ENCODE measurements at places on chromosomes 5 and 9.

DNA sequence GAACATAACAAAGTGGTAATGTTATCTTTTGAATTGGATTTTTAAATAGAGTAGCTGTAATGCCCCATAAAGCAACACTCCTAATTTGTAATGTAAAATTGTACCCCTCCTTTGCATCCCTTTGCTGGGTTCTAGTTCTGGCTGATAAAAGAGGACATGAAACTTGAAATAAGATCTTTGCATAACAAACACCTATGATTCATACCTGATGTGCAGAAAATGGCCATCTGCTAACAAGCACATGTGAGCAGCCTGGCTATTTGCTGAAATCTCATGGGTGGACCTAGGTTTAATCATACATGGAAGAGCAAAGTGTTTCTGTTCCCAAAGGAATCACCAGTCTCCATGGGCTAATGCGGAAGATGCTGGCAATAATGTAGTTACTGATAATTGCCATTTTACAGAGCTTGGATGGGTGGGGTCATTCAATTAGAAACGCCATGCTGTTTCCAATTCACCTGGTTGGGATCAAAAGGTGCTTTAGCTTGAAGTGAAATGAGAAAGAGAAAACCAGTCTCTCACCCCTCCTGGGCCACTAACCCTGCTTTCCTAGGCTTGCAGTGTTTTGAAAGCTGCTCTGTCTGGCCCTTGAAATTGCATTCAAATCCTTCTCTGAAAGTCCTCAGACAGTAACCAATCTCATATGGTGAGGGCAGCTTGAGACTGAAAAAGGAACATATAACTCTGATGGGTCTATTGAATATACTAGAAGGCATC, 585.1 kb downstream of the TLE4 start:
- DNase-seq, result peak; percentile 15

DNA sequence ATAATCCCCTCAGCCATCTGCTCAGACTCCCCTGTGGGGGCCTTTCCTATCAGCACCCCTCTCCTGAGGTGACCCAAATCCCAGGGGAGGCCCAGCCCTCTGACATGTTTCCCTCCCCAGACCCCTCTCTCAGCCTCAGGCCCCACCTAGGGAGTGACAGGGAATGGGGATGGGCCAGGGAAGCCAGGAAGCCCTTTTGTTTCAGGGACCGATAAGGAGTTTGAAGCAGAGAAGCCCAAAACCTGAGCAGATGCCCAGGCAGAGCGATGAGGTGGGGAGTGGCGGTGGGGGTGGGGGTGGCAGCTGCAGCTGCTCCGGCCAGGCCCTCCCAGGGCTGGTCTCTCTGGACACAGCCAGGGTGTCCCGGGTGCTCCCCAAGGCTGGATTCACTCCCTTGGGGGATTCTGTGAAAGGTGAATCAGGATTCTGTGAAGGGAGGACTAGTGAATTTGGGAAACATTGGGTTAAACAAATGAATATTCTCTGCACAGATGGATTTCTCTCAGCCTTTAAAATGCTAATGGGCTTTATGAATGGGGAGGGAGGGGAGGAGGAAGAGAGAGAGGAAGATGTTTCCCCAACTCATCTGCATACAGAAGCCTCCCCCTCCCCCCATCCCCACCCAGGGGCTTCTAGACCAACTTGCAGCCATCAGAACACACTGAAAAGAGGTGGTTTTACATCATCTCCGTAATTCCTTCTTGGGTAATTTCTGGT, 17.4 kb downstream of the AKNA start:
- no peak for DNase-seq

- no peak for DNase-seq
Measured at GRCh38 chr9:114844766-114845165, 38.9 kb upstream of the TNFSF15 start.

GRCh38 chr5:121974261-121974660, 12.5 kb downstream of the SRFBP1 start:
- DNase-seq, result peak; percentile 48

- peak; percentile 22 for DNase-seq
Measured at GRCh38 chr5:123176938-123177275, 87.9 kb downstream of the PRDM6 start.

GRCh38 chr5:142095035-142095434, 13.5 kb upstream of the NDFIP1 start:
- no peak for DNase-seq

DNA sequence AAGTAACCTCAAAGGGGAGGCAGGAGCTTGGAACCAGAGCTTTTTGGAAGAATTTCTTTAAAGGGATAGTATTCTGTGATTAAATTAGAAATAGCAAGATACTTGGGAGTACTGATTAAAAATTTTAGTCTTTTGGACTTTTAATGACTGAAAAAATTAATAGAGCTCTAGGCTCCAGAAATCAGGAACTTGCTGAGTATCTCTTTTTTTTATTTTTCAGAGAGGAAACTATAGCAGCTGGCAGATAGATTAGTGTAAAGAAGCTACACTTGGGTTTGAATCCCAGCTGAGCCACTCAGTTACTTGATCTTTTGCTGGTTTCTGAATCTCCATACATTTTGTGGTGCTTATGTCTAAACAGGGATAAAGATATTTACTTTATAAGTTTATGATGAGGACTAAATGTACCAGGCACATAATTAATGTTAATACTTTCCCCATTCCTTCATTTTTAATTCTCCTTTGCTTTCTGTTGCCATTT, 94.2 kb upstream of the TNC start:
- DNase-seq, result no peak

DNA sequence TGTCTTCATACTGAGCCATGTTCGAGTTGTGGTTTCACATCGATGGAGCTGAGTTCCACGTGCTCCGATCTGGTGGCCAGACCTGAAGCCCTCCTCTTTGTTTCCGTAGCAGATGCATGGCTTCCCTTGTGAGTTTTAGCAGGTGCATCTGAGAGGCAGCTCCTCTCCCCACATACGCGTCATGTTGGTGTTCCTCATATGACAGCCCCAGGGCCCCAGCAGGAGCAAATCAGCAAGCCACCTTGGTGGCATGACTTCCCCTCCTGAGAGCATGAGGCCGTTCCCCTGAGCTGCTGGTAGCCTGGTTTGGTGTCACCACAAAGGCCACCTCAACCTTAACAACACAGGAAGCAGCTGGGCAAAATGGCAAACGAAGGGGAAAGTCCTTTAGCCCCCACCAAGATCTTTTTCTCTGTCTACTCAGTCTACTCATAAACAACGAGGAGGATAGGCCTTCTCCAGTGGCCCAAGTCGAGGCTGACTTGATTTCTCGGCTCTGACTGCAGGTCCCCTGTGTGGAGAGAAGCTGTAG, 5.9 kb downstream of the CYFIP2 start:
- DNase-seq, result no peak

- DNase-seq, result no peak
Measured at GRCh38 chr5:169767938-169768337, 130.9 kb downstream of the DOCK2 start.

GRCh38 chr5:132363431-132364112, 5.9 kb upstream of the SLC22A5 start:
- peak; percentile 93 for DNase-seq

GRCh38 chr9:77011973-77012821, 7.3 kb upstream of the FOXB2 start:
- peak; percentile 29 for DNase-seq

DNA sequence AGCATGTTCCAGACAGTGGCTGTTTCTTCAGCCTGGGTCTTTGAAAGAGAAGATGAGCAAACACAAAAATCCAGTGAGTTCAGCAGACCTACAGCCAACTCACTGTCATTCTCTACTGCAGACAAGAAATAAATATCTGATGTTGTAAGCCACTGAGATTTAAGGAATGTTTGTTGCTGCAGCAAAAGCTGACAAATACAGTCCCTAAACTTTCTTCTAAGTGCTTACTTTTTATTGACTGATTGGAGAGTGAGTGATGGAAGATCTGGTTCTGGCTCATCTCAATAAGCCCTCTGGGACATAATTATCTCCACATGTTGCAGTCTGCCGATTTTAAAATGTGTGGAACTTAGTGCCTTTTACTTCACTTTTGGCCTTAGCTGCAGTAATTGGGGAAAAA, 69.9 kb upstream of the LMNB1 start:
- DNase-seq, result no peak

- DNase-seq, result no peak
Measured at GRCh38 chr5:88803309-88803708, 79.7 kb downstream of the MEF2C start.

- DNase-seq, result no peak
Measured at GRCh38 chr5:22590677-22591268, 262.4 kb downstream of the CDH12 start.

GRCh38 chr5:158422653-158423515, 563.9 kb upstream of the CLINT1 start:
- DNase-seq, result peak; percentile 20

DNA sequence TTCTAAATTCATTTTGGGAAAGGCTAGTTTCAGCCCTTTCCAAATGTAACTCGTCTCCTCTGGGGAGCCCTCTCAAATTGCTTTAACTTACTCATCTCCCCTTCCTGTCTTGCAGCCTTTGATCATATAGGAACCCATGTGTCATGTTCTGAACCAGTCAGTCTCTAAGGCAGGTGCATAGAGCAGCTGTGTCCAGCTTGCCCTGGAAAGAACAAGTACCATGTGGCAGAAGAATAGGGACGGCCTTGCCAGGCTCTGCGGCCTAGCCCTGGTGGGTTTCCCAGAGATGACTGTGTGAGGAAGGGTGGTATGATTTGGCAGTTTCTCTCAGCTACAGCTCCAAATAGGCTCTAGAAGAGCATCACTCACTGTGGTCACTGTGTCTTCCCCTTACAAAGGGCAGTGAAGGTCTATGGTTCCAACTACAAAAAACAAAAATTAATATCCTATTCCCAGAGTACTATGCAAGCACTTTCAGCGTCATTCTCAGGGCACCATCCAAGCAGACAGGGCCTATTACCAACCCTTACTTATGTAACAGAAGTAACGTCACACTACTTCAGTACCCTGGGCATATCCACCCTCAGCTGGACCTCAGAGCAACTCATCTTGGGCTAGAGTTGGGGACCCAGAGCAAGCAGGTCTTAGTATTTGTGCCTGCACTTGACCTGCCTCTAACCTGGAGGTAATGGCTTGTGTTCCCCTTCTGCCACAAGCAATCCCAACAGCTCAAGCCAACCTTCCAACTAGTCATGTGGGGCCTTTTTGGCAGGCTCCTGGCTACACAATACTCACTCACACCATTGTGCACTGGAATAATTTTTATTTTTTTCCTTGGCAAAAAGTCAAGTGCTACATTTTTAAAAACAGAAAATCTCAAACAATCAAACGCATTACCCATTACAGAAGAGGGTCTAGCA, 37.2 kb upstream of the UBAP2 start:
- peak; percentile 30 for DNase-seq
